ENCODE measurements at places on chromosomes 16 and 17. TPM values are rescaled to one million over a fixed set of nuclear protein-coding genes. Genes with fewer than 3 reads are reported as not detected.

The WNT9B gene
- total RNA-seq, result not detected

The TMEM238L gene
- total RNA-seq, result 1.2 TPM

The IL17C gene
- not detected for total RNA-seq

The SLC13A5 gene
- total RNA-seq, result 1.7 TPM

The KRT35 gene
- total RNA-seq, result not detected

The PRSS33 gene
- total RNA-seq, result not detected

The ARHGDIG gene
- total RNA-seq, result not detected

The TPSG1 gene
- not detected for total RNA-seq

The RGS11 gene
- total RNA-seq, result 5.4 TPM

The RBFOX1 gene
- total RNA-seq, result 6.6 TPM

The ARHGAP27 gene
- 80.0 TPM for total RNA-seq

The CORO1A gene
- 51.1 TPM for total RNA-seq

The DLX4 gene
- 1.2 TPM for total RNA-seq

The HASPIN gene
- total RNA-seq, result 0.74 TPM

The OMG gene
- not detected for total RNA-seq

The TNFSF13 gene
- total RNA-seq, result 20.1 TPM

The MVD gene
- total RNA-seq, result 33.1 TPM

The KRTAP3-1 gene
- not detected for total RNA-seq

The IRX6 gene
- 0.49 TPM for total RNA-seq
